ENCODE measurements at places on chromosomes 7 and 10.

DNA sequence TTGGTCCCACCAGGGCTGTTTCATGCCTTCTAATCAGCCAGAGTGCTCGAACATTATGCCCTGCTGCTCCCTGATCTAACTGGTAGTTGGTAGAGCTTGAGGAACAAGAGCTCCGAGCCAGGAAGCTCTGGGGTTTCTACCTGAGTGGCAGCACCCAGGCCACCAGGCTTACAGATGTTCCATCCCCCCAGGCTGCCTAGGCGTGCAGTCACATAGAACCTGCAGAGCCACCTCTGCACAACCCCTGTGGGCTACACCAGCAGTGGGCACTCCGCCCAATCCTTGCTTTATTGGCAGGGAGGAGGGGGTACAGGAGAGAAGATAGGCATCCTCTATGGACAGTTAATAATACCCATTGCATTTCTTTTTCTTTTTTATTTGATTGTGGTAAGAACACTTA is 21.8 kb downstream of the MAP3K8 start:
- H3K36me3 ChIP-seq = peaks cover 9% of the 10 kb centered on the region
- no peaks in the 10 kb centered on the region for H3K27me3 ChIP-seq
- H3K4me1 ChIP-seq = peaks cover 8% of the 10 kb centered on the region
- no peak for DNase-seq

DNA sequence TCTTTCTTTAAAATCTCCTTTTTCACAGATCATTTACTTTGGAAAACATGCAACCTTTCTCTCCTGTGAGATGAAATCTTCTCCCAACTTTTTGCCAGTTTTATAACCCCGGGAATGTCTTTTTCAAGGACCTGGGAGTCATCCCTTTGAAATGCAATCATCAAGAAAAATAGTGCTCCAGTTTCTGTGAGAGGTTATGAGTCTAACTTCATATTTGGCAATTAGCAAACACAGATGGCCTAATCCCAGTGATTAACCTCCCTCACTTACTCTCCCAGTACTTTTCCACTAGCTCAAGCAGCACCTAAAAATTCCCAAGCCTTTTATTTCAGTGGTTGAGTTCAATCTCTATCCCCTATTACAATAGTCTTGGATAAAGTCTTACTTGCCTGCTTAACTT is 185.8 kb upstream of the TMEM106B start:
- H3K36me3 ChIP-seq = no peaks in the 10 kb centered on the region
- H3K27ac ChIP-seq = no peak overlapping the region
- H3K27me3 ChIP-seq = no peaks in the 10 kb centered on the region
- H3K4me3 ChIP-seq = no peak overlapping the region

DNA sequence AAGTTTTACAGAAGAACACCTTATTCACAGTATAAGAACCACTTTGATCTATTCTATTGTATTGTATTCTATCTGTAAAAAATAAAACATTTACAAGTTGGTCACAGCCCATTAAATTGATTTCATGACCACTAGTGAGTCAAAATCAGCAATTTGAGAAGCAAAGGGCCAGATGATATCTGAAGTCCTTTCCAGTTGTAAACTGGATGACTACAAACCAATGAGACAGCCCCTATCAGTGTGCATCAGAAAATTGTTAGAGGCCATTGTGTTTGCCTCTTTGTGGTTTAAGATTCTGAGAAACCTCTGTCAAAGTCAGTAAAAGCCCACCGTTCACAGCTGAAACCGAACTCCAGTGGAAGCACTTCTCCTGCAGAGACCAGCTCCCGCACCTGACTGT is 54.8 kb downstream of the TBXAS1 start:
- no peaks in the 10 kb centered on the region for H3K36me3 ChIP-seq
- H3K27me3 ChIP-seq = no peaks in the 10 kb centered on the region
- no peak overlapping the region for H3K4me3 ChIP-seq

GRCh38 chr10:18449611-18450026 is 201.8 kb downstream of the NSUN6 start:
- H3K4me1 ChIP-seq = no peaks in the 10 kb centered on the region
- no peak for DNase-seq
- no peak overlapping the region for H3K27ac ChIP-seq
- no peak overlapping the region for H3K4me3 ChIP-seq

- no peak for DNase-seq
- H3K36me3 ChIP-seq = no peaks in the 10 kb centered on the region
- H3K27me3 ChIP-seq = no peaks in the 10 kb centered on the region
- no peaks in the 10 kb centered on the region for H3K4me1 ChIP-seq
- H3K4me3 ChIP-seq = no peak overlapping the region
Observed at GRCh38 chr10:132697578-132698200, 88.3 kb downstream of the NKX6-2 start.

DNA sequence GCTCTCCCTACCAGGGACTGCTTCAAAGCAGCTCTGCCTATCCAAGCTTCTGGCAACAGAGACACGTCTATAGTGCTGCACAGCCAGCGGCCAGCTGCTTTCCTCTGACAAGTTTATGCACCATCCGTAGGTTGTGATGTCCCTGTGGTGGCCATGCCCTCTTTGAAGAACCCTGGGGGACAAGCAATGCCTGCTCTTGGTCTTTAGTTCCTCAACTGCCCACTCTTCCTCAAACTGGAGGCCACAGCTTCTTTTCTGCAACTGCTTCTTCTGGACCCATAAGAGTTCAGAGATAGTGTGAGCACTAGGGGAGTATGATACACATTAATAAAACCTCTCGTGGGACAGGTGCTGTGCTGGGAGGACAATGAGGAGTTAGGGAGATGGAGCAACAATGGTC is 164.9 kb downstream of the ELMO1 start:
- no peak for DNase-seq
- no peak overlapping the region for H3K4me3 ChIP-seq
- no peaks in the 10 kb centered on the region for H3K4me1 ChIP-seq
- H3K27me3 ChIP-seq = no peaks in the 10 kb centered on the region
- H3K27ac ChIP-seq = no peak overlapping the region

DNA sequence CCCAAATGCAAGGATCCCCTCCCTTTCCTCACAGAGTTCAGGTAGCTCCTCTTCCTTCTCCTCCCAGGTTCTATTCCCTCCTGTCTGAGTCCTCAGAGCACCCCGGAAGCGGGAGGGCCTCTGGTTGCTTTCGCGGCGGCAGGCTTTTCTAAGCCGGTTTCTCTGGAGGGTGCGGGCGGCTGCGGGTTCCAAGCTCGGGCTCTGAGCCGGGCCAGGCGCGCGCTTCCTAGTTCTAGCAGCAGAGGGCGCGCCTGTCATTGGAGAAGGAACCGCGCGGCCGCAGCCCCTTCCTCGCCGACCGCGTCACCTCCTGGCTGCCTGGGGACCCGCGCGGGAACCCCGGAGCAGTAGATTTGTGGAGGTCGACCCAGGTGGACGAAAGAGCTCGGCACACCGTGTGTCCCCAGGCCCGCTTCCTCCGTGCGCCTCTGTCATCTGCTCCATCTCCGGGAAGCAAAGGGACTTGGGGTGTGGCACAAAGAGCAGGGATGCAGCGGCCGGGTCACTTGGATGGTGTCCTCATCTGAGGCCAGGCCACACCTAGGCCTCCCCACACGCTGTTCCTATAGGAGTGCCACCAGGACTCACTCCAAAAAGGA is 389.0 kb upstream of the PODXL start:
- H3K27me3 ChIP-seq = peaks cover 5% of the 10 kb centered on the region
- H3K27ac ChIP-seq = no peak overlapping the region
- no peak overlapping the region for H3K4me3 ChIP-seq
- H3K36me3 ChIP-seq = no peaks in the 10 kb centered on the region
- DNase-seq = peak; percentile 51

Measured in pancreas (tissue), 10 donors.